Left ventricle myocardium superior (tissue), 1 donor: ENCODE measurements at places on chromosomes 3 and 15. TPM values are rescaled to one million over a fixed set of nuclear protein-coding genes. Genes with fewer than 3 reads are reported as not detected.

DNA sequence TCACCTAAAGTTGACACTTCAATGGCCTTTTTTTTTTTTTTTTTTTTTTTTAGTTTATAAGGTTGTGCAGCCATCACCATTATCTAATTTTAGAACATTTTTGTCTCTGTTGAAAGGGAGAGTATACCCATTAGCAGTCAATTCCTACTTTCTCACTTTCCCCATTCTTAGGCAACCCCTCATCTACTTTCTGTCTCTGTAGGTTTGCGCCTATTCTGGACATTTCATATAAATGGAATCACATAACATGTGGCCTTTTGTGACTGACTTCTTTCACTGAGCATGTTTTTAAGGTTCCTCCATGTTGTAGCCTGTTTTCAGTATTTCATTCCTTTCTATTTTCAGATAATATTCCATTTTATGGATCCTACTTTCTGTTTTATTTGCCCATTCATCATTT lies 56.3 kb downstream of the BLM start:
- no peak for DNase-seq

LYZL4 gene
- total RNA-seq = not detected

DNA sequence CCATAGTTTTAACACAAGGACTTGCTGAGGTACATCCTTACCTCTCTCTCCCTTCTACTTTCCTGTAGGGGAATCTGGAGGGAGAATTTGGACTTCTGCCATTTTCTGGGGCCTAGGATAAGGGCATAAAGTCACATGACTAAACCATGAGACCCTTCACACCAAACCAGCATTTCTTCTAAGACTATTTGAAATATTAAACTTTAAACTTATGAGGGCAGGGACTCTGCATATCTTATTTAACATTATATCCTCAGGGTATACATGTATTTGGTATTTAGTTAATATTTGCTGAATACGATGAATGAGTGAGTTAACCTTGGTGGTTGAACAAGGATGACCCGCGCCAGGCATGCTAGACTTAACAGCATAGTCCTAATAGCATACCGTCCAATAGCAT lies 63.4 kb downstream of the USP13 start:
- no peak for DNase-seq

DNA sequence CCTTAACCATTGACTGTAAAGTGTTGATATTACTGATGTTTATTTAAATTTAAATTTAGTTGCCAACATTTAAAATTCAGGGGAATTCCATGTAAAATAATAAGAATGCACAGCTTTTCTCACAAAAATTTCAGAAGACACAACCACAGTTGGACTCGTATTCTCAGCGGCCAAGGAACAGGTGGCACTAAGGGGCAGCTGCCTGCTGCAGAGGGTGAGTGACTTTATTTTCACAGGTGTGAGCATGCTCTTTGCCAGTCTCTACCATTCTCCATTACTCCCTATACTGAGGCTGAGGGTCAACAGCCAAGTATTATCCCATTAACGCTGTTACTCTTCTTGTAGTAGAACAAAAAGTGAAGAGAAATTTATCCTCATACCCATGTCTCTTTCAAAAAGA lies 92.1 kb upstream of the GADL1 start:
- DNase-seq = no peak

EHHADH gene
- 19.2 TPM for total RNA-seq

DNA sequence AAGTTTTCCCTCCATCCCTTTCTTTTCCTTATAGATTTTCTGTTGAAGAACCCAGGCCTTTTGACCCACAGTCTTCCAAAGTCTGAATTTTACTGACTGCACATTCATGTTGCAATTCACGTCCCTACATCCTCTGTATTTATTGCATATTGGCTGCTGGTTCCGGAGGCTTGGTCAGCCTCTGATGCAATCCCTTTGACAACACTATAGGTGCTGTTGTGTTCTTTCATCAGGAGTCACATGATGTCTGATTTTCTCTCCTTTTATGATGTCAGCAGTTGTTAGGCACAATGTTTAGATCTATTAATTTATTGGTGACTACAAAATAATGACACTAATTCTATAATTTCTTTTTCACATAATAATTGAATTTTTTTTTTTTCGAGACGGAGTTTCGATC lies 8.7 kb downstream of the CYP1A1 start:
- no peak for DNase-seq

- no peak for DNase-seq
Measured at GRCh38 chr15:28946803-28947202, 61.0 kb downstream of the APBA2 start.

CHRM5 gene
- not detected for total RNA-seq

UCN2 gene
- 0.17 TPM for total RNA-seq
